ENCODE measurements at places on chromosomes 6 and 20.

DNA sequence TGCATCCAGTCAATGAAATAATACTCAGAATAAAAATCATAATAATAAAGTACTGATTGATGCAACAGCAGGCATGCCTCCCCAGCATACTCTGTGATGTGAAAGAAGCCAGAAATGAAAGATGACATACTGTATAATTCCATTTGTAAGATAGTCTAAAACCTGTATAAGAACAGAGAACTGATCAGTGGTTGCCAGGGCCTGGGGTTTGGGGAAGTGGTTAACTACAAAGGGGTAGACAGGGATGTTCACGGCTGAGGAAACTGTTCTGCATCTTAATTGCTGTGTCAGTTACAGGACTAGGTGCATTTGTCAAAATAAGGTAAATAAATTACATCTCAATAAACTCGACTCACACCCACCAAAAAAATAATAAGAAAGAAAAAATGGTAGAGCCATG lies 81.3 kb upstream of the BMP2 start:
- DNase-seq = no peak

GRCh38 chr20:957544-957943 lies 41.4 kb upstream of the ANGPT4 start:
- no peak for DNase-seq

DNA sequence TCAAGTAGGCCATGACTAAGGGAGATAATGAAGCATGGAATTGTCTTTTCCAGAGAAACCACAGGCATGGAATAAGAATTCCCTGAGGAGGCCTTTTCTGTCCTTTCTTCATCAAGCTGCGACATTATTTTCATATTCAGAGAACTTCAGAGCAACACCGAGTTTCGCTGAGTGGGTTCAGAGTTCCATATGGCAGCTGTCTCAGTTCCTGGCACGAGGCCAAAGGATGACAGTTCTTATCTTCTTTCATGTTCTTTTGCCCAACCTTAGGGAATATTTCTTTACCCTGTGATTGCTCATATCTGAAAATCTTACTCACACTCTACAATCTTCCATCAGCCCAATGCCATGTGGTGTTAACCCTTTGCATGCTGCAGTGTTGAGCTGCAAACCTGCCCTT lies 135.3 kb upstream of the BMP2 start:
- DNase-seq = no peak

GRCh38 chr6:14423955-14424354 lies 306.4 kb downstream of the CD83 start:
- no peak for DNase-seq

DNA sequence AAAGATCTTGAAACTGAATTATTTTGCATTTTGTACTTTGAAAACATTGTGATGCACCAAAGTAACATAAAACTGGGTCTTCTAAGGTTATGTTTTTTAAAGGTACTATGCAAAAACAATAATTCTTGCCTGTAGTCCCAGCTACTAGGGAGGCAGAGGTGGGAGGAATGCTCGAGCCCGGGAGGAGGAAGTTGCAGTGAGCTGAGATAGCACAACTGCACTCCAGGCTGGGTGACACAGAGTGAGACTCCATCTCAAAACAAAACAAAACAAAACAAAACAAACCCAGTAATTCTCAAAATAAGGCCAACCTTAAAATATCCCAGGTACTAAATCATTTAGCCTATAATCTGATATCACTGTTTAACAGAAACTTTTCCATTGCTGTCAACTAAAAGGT lies 269.6 kb downstream of the KHDC1L start:
- no peak for DNase-seq

GRCh38 chr6:28240471-28240870 lies 11.6 kb downstream of the ZKSCAN4 start:
- no peak for DNase-seq

- DNase-seq = no peak
Measured at GRCh38 chr6:33008944-33009861, at the start of gene HLA-DOA. Gene HLA-DOA (minus strand): TSS chr6:33009591.

DNA sequence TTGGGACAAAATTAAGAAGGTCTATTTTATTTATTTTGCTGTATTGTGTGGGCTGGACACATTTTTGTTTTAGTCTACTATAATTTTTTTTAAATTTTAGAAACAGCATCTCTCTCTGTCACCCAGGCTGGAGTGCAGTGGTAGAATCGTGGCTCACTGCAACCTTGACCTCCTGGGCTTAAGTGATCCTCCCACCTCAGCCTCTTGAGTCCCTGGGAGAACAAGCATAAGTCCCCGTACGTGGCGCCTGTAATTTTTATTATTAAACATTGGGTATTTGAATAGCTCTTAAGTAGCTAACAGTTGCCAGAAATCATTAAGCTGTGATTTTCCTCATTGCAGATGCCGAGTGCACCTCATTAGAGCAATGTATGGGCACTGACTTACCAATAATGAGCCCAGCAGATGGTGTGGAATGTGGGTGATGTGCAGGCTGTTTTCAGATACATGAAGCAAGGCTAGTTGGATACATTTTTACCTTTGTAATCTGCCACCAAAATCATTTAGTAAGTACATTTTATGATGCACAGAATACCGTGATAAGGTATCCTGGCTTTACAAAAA lies 10.3 kb upstream of the MAS1 start:
- no peak for DNase-seq

DNA sequence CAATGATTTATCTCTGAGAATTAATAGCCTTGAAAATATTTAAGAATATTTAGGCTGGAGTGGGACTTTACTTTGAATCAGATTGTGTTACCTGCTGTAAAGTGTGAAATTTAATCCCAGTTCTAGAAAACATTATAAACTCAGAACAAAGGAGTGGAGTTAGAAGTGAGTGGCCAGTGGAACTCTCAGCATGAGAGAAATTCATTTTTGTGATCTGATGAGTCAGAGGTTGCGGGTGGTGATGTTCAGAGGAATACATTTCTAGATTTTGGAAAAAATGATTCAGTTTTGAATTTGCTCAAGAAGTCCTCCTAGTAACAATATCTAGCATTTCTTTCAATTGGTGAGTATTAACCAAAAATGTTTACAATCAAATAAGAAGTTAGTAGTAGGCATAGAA lies 167.5 kb downstream of the ZFAND3 start:
- DNase-seq = no peak

DNA sequence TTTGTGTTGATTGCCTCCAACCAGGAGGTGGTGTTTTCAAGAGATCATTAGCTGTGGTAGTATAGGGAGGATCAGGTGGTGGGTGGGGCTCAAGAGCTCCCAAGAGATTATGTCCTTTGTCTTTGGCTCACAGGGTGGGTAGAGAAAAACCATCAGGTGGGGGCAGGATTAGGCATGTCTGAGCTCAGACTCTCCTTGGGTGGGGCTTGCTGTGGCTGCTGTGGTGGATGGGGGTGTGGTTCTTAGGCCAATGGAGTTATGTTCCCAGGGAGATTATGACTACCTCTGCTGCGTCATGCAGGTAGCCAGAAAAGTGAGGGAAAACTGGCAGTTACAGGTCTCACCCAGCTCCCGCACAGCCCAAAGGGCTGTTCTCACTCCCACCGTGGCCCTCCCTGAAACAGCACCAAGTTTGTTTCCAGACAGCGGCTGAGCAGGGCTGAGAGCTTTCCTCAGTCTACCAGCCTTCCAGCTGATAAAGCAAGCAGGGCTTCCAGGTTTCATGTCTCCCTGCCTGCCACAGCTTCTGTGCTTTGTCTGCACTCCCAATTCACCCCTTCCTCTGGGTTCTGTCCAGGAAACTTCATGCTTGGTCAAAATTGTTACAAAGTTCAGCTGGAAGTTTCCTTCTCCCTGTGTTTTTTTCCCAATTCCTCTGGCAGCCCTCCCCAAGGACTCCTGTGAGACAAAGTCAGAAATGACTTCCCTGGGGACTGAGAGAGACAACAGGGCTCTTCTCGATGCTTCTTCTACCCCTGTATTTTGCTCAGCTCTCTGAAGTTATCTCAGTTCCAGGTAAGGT lies 481.1 kb upstream of the MAN1A1 start:
- DNase-seq = no peak

GRCh38 chr20:48607544-48607865 lies 220.3 kb downstream of the PREX1 start:
- no peak for DNase-seq

GRCh38 chr6:166005944-166006899 lies 161.4 kb downstream of the TBXT start:
- peak; percentile 83 for DNase-seq

- DNase-seq = no peak
Measured at GRCh38 chr20:24442909-24443308, 26.5 kb upstream of the SYNDIG1 start.

GRCh38 chr20:20365480-20366161 lies 2.3 kb upstream of the INSM1 start:
- no peak for DNase-seq

DNA sequence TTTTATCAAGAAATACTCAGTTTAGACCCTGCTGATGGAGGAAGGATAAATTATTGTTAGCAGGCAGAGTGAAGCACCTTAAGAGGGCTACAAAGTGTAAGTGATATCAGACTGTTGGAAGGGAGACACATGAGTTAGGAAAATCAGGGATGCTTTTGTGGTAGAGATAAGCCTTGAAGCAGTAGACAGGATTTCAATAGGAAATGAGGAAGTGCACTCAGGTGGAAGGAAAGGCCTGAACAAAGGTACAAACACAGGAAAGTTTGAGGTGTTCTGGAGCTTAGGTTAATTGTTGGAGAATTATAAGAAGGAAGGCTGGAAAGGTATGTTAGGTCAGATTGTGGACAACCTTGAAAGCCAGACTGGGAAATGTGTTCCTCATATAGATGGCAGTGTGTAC lies 7.6 kb downstream of the CYB5R4 start:
- DNase-seq = no peak

DNA sequence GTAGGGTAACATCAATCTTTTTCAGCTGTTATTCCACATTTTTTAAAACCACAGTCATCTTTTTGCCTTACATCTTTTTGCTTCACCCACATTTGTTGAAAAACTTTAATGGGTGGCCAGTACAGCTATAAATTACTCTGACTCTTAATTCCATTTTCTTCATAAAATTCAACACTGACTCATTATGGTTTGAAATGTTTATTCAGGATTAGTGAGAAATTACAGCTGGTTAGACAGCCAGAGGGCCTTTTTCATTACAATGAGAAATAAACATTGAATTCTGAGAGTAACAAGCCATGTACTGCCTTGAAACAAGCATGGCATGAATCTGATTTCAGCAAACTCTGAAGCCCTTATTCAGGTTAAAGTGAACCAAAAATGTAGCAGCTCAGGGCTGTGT lies 19.5 kb downstream of the NDUFAF4 start:
- peak; percentile 33 for DNase-seq

DNA sequence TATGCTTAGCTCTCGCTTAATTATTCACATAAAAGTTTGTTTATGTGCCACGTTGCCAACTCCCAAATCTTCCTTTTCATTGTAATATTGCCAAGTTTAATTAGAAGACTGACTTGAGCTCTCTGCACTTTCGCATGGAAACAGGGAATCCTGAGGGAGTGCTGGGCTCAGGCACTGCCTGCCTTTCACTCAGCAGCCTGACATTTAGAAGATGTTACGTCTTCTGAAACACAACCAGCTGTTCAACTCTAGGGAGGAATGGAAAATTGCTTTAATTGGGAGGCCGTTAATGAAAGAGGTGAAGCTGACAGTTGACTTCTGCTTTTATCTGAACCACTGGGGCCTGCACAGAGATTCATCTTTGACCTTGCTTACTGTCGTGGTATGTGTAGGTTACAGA lies 77.4 kb upstream of the MTHFD1L start:
- no peak for DNase-seq

- DNase-seq = no peak
Measured at GRCh38 chr6:44179072-44179536, 20.5 kb downstream of the CAPN11 start.

GRCh38 chr6:144285798-144286502 lies 815 bp downstream of the UTRN start:
- no peak for DNase-seq

GRCh38 chr6:151257985-151258445 lies 18.2 kb downstream of the AKAP12 start:
- DNase-seq = no peak

- DNase-seq = no peak
Measured at GRCh38 chr20:36499211-36499610, 42.1 kb upstream of the MYL9 start.

DNA sequence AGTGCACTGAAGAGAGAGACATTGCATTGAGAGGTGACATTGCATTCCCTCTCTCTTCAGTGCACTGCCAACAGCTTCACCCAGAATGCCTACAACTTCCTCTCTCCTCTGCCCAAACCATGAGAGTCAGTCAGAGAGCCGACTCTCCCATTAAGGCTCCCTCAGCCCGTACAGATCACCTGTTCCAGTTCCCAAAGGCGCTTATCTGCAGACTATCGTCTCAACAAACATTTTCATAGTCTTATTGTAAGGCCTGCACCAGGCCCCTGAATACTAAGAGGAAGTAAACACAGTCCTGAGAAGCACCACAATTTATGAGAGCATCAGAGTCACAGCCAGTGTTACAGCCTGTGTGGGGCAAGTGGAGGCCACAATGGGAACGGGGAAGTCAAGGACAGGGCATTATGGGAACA lies 53.7 kb downstream of the GFOD1 start:
- DNase-seq = no peak

DNA sequence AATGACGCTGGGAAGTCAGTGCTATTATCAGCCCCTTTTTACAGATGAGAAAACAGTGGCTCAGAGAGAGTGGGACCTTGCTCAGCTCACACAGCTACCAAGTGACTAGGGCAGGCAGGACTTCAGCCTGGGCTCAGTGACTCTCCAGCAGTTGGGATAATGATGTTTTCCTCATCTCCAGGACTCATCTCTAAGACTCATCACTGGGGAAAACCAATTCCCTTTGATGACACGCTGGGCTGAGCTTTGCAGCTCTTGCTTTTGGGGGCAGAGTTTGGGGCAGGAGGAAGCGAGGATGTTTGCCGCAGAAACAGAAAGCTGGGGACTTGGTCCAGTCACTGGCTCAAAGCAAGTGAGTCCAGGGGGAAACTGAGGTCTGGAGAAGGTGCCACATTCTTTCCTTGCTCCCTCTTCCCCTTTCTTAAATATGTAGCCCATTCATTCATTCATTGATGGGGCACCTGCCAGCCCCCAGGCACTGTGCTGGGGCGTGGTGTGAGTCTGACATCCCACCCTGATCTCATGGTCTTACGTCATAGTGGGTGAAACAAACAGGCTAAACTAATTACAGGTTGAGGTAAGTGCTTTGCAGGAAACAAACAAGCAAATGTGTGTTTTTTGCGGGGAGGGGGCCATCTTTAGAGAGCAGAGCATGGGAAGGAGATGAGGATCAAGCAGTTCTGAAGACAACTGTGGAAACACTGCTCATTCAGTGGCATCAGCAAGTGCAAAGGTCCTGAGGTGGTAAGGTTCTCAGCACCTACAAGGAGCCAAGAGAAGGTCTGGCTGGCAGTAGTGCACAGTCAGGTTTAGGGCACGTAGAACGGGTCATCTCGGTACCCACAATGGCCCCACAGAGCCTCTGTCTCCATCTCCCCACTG lies 74.4 kb upstream of the PMEPA1 start:
- no peak for DNase-seq

DNA sequence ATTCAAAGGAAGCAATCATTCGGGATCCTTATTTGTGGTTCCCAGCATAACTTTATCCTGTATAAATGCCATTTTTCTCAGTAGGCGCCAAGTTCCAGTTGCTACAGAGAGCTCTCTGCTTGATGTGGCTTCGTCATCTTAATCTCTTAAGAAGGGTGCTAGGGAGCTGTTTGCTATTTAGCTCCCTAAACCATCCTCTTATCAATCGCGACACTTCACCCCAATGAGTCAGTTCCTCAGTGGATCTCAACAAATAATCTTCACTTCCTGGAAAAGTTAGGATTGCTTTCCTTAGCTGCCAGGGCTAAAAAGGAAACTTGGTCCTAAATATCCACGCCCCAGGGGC lies 1.3 kb upstream of the NKAIN2 start:
- DNase-seq = no peak

Measured in fibroblast of skin of left quadriceps (primary cell).